GM13977 (cell line): ENCODE measurements at places on chromosomes 1 and 21.
A peak's percentile ranks its signal among the peaks of the same experiment; 100 is the strongest.

DNA sequence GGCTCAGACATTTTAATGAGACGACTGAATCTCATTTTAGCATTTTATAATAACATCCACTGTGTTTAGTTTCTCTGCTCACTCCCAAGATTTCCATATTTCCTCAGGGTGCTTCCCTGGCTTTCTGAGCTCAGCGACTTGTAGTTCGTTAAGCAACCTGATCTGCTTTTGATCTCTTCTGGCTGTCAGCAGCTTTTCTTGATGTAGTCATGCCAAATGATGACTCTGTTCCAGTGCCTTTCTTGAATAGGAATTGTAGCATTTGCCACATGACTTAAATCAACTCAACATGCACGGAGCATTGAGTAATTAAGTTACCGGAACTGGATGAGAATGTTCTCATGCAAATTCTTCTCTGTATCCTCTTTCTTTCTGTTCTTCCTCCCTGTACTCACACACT lies 246.1 kb downstream of the FMN2 start:
- no peak for DNase-seq

DNA sequence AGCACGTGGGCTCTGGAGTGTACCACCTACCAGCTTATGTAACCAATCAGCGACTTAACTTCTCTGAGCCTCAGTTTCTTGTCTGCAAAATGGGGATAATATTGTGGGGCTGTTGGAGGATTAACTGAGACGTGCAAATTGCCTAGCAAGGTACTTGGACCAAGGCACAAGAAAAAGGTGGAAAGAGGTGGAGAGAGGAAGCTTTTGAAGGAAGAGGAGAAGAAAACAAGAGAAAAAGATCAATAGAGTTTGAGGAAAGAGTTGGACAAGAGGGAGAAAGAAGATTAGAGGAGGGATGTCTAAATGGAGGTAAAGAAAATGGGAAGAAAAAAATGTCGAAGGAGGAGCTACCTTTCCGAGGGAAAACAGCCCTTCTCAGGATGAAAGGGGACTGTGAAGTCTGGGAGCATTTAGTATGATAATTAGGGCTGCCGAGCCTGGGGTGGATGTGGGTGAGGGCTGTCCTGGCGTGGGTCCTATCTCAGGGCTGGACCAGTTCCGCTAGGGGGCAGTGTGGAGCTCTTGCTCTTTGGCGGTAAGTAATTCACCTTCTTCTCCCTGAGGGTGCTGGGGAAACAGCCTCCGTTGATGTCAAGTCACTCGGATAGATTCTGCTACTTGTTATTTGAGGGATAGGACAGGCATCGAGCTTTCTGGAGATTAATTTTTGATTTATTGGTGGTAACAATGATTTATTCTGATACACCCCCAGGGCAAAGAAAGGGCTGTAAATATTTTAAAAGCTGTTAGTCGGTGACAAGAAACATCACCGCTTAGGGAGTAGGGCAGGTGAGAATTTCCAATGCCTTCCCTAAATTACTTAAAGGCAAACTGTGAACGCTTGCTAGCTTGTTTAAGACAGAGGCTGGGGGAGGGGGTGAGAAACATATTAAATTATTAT lies 79.0 kb upstream of the NFASC start:
- DNase-seq, result peak; percentile 70

GRCh38 chr1:172224871-172225270 lies 195.6 kb upstream of the C1orf105 start:
- no peak for DNase-seq

- no peak for DNase-seq
Observed at GRCh38 chr1:82398357-82398756, 597.6 kb downstream of the ADGRL2 start.

- DNase-seq, result peak; percentile 56
Observed at GRCh38 chr1:59150577-59151386, 146.1 kb upstream of the FGGY start.

DNA sequence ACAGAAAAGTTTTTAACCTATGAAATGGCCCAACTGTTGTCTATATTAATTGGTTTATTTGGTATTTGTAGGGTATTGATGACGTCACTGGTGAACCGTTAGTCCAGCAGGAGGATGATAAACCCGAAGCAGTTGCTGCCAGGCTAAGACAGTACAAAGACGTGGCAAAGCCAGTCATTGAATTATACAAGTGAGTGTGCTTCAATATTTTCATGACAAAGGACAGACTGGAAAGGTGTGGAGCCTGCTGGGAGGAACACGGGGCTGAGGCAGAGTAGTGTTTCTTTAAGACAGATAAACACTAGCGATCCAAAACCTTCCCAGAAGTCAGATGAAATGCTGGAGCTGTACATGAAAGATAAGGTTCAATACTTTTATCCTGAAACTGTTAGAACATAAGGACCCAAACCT lies 76.7 kb downstream of the AK4 start:
- DNase-seq, result no peak

GRCh38 chr1:197319631-197320030 lies 51.6 kb downstream of the CRB1 start:
- no peak for DNase-seq

DNA sequence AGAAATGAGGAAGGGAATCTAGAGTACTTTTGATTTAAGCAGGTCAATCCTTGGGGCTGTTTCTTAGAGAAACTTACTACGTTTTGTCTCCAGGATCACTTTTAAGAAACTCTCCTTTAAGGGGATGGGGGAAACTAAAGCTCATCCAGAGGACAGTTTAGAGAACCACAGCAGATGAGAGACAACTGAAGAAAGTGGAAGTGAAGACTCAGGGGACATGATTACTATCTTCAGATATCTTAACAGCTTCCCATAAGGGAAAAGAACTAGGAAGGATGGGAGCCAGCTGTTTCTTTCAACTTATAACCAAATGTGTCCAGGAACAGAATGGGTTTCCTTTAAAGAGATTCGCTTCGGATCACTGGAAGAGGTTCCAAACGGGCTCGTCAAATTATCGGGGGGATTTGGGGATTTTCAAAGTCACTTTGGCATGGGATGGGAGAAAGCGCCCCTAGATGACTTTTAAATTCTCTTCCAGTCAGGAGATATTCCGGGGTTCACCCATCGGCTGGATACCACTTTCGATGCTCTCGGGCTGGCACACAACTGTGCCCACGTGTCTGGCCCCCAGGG lies 1.2 kb downstream of the SCMH1 start:
- peak; percentile 46 for DNase-seq

GRCh38 chr1:116908820-116909511 lies 750 bp upstream of the PTGFRN start:
- DNase-seq, result no peak

DNA sequence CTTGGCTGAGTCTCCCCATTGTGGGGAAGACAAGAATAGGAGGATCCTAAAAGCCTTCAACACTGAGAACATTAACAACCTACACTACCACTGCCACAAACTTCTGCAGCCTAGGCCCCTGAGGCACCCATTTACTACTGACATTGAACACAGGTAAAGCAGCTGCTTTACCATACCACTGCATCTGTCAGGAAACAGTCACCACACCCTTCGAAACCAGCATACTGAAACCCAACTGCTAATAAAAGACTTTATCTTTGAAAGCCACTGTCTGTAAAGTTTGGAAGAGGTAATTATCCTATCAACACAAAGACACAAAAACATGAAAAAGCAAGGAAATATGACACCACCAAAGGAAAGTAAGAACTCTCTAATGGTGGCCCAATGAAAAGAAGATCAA lies 7.4 kb downstream of the IFNAR1 start:
- peak; percentile 27 for DNase-seq
